ENCODE measurements at places on chromosomes 3 and 15.

GRCh38 chr3:52181543-52181942, 16.4 kb upstream of the ALAS1 start:
- DNase-seq, result no peak

- no peak for DNase-seq
Measured at GRCh38 chr15:99537344-99537743, 28.4 kb upstream of the MEF2A start.

GRCh38 chr3:42732196-42732828, 29.7 kb upstream of the HHATL start:
- DNase-seq, result no peak

DNA sequence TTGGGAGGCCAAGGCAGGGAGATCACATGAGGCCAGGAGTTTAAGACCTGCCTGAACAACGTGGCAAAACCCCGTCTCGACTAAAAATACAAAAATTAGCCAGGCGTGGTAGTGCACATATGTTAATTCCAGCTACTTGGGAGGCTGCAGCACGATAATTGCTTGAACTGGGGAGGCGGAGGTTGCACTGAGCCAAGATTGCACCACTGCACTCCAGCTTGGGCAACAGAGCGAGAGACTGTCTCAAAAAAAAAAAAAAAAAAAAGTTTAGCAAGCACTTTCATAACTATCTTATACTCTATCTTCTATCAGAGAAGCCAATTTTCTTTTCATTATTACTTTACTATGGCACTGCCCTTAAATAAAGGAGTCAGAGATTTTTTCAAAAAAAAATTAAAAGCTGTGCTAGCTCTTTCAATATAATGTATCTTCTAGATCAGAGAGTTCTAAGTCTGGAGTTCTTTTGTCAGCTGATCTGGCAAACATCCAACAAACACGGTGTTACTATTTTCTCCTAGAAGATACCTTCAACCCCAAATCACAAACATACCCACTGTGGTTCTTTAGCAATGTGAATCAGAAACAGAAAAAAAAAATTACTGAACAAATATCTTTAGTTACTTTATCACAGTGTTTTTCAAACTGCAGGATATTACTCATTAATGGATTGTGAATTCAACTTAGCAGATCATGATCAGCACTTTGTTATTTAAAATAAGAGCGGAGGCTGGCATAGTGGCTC, 3.0 kb downstream of the ZNF770 start:
- no peak for DNase-seq

DNA sequence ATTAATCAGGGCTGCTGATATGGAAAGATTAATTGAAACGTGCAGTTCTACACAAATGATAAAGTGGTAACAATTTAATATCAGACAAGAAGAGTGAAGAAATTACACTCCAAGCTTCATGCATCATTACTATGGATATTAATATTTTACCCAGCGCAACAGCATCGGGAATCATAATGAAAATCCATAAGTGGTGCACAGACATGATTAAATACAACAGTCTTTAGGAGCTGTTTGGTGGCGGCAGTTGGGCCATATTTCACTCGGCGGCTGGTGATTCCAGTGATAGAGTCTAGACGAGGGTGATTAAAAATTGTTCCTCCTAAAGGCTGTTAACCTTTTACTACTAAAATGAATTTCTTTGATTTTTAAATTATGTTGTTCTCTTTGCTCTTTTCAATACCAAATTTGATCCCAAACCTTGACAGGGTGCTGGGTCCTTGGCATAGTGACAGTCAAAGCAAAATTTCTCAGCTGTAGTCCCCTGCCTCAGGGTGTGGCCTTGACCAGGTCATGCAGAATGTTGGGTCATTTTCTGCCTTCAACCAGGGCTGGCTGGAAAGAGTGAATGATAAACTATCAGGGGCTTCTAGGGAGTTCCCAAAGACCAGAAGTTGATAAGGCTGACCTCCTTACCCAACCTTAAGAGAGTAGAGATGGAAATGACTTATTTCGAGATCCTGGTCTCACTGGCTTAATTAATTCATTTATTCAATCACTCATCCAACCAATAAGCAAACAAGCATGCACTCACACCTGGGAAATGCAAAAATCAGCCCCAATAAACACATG, 392.0 kb downstream of the IL20RB start:
- no peak for DNase-seq

- DNase-seq, result no peak
Measured at GRCh38 chr15:28004143-28005003, 94.7 kb downstream of the OCA2 start.

DNA sequence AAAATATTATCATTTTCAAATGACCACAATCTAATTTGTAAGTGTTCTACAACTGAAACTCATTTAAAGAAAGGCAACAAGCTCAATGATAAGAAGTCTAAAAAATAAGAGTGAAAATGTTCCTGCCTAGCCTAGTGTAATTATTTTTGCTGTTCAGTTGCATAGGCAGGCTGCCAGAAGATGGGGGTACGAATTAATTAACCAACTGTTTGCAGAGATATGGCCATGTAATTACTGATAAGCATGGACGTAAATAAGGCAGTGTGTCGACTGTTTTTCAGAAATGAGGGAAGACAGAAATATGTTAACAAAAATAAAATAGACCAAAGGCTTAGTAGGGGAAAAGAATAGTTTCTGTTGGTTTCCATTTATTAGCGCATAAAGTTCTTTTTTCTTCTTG, 24.7 kb upstream of the SCAANT1 start:
- DNase-seq, result no peak

DNA sequence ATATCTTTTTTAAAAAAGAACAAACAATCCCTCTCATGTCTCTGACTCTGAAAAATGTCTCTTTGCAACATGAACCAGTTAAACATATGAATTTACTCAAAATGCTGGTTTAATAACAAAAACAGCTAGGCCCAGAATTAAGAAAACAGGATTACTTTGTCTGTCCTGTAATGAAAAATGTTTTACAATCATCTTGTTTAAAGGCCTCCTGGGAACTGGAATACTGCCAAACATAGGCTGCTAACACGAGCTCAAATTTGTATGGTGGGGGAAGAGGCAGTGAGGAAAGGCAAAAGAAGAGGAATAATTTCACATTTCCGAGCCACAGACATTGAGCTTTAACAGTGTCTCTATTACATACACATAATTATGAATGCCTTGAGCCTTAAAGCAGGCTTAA, 61.7 kb upstream of the PPIB start:
- DNase-seq, result no peak

- no peak for DNase-seq
Measured at GRCh38 chr15:101368861-101369642, 74.0 kb upstream of the SNRPA1 start.

DNA sequence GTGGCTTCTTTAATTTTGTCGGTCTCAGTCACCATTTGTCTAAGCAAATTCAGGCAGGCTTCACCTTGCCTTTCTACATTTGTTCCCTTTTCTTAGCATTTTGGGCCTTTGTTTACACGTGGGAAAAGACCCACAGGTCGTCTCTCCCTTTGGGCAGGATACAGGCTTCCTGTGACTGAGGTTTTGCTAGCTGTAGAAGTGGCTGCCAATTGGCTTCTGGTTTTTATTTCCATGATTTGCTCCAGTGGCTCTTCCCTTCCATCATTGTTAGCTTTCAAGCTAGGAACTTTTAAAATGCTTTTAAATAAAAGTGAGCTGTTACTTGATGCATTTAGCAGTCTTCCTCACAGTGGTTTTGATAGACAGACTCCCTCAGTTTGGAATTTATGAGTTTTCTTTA, 37.3 kb downstream of the MLH1 start:
- no peak for DNase-seq

DNA sequence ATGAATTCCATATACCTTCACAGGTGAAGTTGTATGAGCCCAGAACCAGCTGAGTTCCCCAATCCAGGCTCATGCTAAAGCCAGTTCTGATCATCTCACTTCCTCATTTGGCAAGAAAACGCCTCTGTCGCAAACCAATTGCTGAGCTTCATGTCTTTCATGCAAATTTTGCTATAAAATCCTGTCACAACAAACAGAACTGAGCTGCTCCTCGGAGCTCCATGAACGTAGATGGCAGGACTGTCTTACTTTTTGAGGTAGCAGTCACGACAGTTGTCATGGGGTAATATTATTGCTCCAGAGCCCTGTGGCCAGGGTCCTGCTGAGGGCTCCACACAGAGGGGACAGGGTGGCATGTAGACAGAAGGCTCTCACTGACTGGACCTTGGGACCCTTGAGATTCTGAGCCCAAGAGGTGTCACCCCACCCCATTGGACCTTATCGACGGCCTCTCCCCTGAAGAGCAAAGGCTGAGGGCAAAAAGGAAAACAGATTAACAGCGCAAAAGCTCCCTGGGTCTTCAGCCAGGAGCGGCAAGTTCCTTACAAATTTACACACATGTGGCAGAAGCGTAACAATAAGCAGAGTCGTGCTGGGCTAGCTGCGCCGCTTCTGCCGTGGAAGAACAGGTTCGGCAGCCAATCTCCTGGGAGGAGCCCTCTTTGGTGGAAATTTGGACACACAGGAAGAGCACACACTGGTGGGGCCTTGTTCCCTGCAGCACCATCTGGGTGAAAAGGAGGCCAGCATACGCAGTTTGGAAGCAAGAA, 249.2 kb downstream of the OPA1 start:
- DNase-seq, result no peak

GRCh38 chr15:88479169-88479568, 11.7 kb downstream of the MRPS11 start:
- no peak for DNase-seq

DNA sequence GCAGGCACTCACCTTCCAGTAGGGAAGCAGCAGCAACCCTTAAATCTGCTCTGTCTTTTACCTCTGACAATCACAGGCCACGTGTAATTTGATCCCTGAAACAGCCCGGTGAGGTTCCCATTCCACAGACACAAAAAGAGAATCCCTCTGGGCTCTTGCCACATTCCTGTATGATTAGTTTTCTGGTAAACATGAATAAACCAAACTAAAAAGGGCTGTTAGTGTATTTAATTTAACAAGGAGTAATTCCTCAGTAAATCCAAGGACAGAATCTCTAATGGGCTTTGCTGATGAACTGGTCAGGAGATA, 186.9 kb downstream of the FAM43A start:
- DNase-seq, result no peak

DNA sequence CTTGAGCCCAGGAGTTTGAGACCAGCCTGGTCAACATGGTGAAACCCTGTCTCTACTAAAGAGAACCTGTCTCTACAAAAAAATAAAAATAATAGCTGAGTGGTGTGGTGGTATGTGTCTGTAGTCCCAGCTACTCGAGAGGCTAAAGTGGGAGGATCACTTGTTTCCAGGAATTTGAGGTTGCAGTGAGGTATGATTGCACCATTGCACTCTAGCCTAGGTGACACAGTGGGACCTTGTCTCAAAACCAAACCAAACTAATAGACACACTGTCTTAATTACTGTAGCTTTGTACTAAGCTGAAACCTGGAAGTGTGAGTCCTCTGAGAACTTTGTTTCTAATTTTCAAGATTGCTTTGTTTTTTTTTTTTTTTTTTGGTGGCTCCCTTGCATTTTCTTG, 30.4 kb downstream of the MGA start:
- no peak for DNase-seq

All from stimulated activated CD8-positive, alpha-beta memory T cell treated with anti-CD3 and anti-CD28 coated beads, Interleukin-4, amount 100 ng/mL, for 24 hours (primary cell).